ENCODE measurements at places on chromosomes 2 and 18.

DNA sequence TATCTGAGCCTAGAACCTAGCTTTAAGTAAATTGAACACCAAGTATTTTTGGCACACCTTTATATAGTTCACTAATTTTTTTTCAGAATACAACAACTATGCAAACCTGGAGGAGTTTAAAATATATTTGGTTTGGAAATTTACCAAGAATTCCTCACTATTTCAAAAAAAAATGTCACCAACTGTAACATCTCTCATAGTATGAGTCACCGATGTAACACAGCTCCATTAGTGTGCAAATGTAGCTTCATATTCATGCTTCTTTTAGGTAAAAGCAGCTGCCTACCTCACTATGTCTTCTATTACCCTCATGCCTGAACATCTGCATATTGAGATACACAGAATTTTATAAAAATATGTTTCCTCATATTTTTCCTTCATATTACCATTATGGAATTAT, 80.5 kb downstream of the NRXN1 start:
- peak; percentile 71 for DNase-seq

DNA sequence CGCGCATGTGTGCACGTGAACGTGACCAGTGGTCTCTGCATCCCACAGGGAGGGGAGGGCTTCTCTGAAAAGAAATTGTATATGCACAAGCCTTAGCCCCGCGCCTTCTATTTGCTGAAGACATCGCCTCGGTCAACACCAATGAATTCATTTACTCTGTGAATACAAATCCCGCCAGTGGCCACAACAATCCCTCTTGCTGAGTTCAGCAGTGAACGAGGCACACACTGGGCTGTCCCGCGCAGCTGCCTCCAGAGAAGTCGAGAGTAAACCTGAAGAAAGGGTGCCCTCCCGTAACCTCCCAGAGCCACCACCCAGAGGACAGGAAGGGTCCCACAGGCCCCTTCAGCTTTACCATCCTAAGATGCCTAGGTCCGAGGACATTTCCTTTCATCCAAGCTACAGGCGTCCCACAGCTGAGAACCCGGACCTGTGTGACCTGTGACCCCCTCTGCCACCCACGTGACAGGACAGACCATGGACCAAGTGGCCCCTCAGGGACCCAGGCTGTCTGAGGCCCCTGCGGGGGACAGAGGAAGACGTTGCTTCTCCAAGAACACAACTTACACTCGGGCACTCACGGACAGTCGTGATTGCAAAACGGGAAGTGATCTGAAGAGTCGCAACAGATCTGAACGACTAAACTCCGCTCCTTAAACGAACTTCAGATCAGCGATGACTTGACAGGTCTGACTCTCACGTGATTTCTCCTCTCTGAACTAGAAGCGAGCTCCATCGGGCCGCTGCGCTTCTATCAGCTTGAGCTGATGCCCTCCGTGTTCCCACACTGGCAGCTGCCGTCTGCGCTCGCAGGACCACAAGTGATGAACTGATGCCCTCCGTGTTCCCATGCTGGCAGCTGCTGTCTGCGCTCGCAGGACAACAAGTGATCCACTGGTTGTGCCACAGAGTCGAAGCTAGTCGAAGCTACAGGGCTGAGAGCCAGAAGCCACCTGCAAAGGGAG, 92.7 kb downstream of the ZNF516 start:
- no peak for DNase-seq

GRCh38 chr2:99576775-99577174, 87.0 kb upstream of the REV1 start:
- DNase-seq = no peak

DNA sequence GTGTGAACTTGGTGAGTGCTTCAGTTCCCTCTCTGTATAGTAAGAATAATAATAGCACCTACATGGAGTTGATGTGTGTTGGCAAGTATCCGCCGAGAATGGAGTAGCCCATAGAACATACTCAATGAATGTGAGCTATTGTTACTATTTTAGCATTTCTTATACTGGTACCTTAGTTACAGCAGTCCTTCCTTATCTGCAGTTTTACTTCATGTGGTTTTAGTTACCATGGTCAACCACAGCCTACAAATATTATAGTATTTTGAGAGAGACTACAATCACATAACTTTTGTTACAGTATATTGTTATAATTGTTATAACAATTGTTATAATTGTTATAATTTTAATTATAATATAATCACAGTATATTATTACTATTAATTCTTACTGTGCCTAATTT, 152.5 kb upstream of the RASGRP3 start:
- DNase-seq = no peak

GRCh38 chr2:30139131-30139870, 7.5 kb upstream of the YPEL5 start:
- no peak for DNase-seq

DNA sequence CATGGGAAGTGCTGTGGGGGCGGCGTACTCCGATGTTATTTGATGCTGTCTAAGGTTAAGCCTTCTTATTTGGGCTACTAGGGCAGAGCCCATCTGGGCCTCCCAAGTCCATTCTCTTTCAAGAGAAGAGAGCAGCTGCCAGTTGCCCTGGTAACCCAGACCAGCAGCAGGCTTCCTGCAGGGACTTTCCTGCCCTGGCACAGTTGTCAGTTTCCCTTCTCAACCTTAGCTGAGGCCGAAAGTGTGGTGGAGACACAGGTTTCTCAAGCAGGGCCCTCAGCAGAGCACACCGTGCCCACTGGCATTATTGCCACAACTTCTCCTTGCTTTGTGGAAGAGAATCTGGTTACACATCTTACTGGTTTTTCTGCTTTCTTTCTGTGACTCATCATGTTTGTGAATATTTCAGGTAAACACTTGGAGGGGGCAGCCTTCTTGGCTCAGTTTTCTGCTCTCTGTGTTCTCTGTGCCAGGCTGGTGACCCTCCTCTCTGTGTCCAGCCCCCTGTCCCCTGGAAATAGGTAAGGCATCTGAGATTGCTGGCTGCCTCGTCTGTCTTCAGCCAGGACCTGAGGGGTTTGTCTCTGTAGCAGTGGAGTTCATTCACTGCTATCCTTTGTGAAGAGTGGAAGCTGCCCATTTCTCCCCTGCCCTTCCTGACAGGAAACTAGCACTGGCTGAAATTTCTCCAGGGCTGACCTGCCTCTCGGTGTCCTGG, 111.0 kb downstream of the B3GNT2 start:
- DNase-seq = peak; percentile 95

GRCh38 chr2:55601849-55602248, 15.6 kb downstream of the PPP4R3B start:
- DNase-seq = no peak

GRCh38 chr18:2508678-2509077, 62.6 kb downstream of the METTL4 start:
- DNase-seq = no peak

DNA sequence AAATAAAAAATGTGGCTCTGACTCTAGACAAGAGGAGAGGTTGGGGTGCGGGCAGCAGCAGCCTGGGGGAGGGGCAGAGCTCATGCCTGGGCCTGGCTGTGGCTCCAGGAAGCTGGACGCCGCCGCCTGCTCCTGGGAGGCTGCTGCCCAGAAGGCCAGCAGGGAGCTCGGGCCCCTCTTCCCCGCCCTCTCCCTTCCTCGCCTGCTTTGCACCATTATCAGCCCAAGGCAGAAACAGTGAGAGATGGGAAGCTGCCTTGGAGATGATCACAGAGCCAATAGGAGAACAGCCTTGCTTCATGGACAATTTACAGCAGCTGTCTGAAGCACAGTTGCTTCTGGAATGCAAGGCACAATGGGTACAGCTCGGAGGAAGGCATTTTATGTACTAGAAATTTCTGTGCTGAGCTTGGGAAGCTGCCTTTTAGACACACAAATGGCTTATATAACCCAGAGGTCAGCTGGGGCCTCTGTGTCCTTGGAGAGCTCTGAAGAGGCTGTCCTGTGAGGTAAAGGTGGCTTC, 55.3 kb upstream of the AFF3 start:
- DNase-seq = no peak

DNA sequence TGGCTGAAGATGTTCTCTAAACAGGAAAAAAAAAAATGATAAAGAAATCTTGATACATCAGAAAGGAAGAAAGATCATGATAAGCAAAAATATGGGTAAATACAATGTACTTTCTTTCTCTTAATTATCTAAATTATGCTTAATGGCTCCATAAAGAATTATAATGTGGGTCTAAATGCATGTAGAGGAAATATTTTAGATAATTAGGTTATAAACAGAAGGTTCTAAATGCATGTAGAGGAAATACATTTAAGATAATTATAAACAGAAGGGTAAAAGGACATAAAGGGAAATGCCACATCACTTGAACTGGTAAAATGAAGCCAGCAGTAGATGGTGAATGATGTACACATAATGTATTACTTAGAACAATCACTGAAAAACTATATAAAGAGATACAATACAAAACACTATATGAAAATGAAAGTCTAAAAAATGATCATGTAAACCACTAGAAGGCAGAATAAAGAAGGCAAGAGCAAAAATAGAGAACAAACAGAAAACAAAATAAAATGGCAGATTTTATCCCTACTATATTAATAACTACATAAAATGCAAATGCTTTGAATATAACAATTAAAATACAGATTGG, 308.4 kb upstream of the CDH2 start:
- DNase-seq = no peak

DNA sequence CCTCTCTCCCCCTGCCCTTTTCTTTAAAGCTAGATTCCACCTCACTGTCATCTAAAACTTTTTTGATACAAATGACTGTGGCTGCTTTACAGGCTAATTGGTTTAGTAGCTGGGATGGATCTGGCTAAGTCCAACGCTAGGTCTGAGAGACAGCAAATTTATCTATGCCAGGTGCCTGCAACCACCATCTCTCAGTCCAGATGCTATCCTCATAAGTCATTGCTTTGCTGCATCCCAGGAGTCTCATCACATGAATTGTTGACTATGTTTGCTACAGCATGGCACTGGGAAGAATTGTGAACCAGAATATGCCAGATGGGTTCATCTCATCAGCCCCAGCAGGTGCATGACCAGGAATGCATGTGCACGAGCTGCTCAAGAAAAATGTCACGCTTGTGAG, 100.0 kb upstream of the PID1 start:
- no peak for DNase-seq

DNA sequence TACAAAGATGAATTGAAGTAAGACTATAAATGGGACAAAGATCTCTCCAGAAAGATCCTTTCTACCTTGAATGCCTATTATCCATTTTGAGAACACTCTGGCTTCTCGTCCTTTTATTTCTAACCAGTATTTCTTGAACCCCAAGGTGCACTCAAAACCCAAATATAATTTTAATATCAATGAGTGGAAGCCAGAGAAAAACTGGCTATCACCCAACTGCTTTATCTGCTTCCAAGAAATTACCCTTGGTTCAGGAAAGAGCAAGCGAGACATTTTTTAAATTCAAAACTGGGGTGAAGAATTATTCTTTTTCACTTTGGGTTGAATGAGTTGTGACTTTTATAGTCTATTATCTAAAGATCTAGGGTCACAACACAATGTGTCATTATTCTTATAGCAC, 221.3 kb downstream of the PTH2R start:
- DNase-seq = no peak

DNA sequence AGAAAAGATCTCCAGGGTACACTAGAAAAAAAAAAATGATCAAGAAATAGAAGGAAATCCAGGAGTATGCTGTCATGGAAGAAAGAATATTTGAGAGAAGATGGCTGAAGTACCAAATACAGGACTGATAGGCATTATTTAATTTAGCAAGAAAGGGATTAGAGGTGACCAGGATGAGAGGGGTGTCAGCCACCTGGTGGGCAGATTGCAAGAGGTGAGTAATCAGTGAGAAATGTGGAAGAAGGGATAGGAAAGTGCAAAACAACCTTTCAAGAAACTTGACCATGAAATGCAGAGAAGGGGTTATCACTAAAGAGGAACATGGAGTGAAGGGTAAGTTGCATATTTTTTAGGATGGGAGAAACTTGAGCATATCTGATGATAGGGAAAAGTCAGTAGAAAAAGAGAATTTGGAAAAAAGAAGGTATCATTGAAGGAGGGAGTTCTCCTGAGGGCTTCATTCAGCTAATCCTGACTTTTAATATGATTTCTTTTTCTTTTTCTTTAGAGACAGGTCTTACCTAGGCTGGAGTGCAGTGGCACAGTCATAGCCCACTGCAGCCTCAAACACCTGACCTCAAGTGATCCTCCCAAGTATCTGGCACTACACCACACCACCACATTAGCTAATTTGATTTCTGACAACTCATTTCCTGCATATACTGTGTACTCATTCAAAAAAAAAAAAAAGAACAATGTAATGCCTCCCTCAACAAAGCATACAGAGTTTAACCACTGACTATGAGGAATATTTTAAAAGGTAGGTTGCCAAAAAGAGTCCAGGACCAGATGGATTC, 101.3 kb downstream of the LRP2 start:
- no peak for DNase-seq

- peak; percentile 77 for DNase-seq
Measured at GRCh38 chr18:58135701-58136331, 91.8 kb downstream of the NEDD4L start.

DNA sequence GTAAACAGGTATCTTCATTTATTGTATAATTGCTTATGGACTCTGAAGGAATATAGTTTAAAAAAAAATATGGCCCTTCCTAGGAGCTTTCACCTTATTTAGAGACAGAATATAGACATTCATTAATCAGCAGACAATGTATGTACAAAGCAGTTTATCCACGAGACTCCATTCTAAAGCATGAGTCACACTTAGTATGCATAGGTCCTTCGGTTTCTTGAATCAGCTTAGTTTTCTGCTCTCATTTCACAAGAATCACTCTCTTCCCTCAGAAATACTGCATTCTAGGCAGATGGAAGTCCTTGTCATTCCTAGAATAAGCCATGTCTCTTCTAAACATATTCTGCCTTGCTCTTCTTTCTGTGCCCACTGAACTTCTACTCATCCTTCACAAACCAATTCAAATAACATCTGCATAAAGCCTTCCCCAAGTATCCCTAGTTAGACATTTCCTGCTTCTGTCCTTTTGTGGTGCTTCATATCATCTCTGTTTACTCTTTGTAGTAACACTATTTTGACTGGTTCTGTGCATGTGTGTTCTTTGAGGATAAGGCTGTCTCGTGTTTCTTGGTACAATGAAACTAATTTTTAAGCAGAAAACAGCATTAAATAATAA, 84.5 kb downstream of the PTRHD1 start:
- peak; percentile 46 for DNase-seq

- no peak for DNase-seq
Measured at GRCh38 chr18:23102493-23103261, 32.6 kb upstream of the CABLES1 start.

DNA sequence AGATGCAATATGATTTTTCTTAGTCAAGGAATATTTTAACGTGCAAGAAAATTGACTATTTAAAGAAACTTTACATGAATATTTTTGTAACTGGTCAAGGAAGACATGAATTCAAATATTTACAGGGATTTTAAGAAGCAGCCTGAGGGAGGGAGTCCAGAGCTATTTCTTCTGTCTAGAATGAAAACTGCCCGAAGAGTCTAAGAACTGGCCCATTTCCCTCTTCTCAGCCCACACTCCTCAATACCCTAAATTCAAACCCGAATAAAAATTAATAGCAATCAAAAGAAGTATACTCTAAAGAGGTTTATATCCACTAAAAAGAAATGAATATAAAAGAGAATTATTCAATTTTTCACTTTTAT, 6.5 kb upstream of the NDUFV2 start:
- DNase-seq = no peak

DNA sequence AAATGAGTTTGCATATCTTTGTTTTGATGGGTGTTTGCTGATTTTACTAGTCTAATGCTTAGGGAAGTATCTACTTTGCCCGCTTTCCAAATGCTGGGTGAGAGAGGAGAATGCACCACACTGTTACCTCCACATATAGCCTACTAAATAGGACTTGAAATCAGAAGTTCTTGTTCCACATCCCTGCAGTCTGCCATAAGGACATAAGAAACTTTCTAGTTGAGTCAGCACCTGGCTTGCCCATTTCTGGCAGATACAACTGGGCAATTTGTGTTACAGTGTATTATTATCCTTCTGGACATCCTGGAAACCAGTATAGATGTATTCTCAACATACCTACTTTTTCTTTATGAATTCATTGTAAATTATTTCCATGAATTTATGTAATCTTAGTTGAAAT, 29.5 kb downstream of the ANXA4 start:
- DNase-seq = no peak

All from PC-3 (cell line).